ENCODE measurements at places on chromosomes 12 and 14. TPM values are rescaled to one million over a fixed set of nuclear protein-coding genes. Genes with fewer than 3 reads are reported as not detected.

The LALBA gene
- total RNA-seq, result not detected

- H3K27me3 ChIP-seq, result no peaks in the 10 kb centered on the region
- no peak overlapping the region for H3K4me3 ChIP-seq
- DNase-seq, result no peak
Observed at GRCh38 chr14:69861025-69861569, 18.1 kb upstream of the SMOC1 start.

The GALNT16 gene
- total RNA-seq, result 5.2 TPM

- no peak overlapping the region for H3K27ac ChIP-seq
- no peaks in the 10 kb centered on the region for H3K4me1 ChIP-seq
- H3K27me3 ChIP-seq, result no peaks in the 10 kb centered on the region
- no peak overlapping the region for H3K4me3 ChIP-seq
Observed at GRCh38 chr14:97270308-97270707, 473.1 kb downstream of the VRK1 start.

GRCh38 chr12:79597910-79598309, 92.9 kb downstream of the PAWR start:
- no peaks in the 10 kb centered on the region for H3K27me3 ChIP-seq
- no peak for DNase-seq
- no peak overlapping the region for H3K27ac ChIP-seq
- H3K36me3 ChIP-seq, result no peaks in the 10 kb centered on the region
- H3K4me3 ChIP-seq, result no peak overlapping the region

The NINJ2 gene
- 23.8 TPM for total RNA-seq

- H3K4me1 ChIP-seq, result no peaks in the 10 kb centered on the region
- no peaks in the 10 kb centered on the region for H3K27me3 ChIP-seq
- no peak for DNase-seq
Observed at GRCh38 chr14:42929806-42930480, 1323.3 kb downstream of the LRFN5 start.

GRCh38 chr12:6049587-6049986, 74.9 kb downstream of the VWF start:
- no peaks in the 10 kb centered on the region for H3K36me3 ChIP-seq
- H3K4me1 ChIP-seq, result peaks cover 6% of the 10 kb centered on the region
- no peak for DNase-seq
- H3K27me3 ChIP-seq, result no peaks in the 10 kb centered on the region

The OR11H7 gene
- not detected for total RNA-seq

The SLC38A2 gene
- 352 TPM for total RNA-seq

The RFLNA gene
- total RNA-seq, result 1.7 TPM

The OR6C2 gene
- total RNA-seq, result not detected

GRCh38 chr12:132063491-132063890, 80.6 kb downstream of the DDX51 start:
- DNase-seq, result no peak
- H3K4me1 ChIP-seq, result no peaks in the 10 kb centered on the region
- H3K4me3 ChIP-seq, result no peak overlapping the region
- H3K36me3 ChIP-seq, result peaks cover 63% of the 10 kb centered on the region

- no peaks in the 10 kb centered on the region for H3K27me3 ChIP-seq
- H3K4me1 ChIP-seq, result peaks cover 70% of the 10 kb centered on the region
- no peak overlapping the region for H3K4me3 ChIP-seq
- no peak overlapping the region for H3K27ac ChIP-seq
- no peak for DNase-seq
- H3K36me3 ChIP-seq, result no peaks in the 10 kb centered on the region
Observed at GRCh38 chr14:74575507-74575906, 36.5 kb downstream of the LTBP2 start.

The RSRC2 gene
- total RNA-seq, result 93.3 TPM

DNA sequence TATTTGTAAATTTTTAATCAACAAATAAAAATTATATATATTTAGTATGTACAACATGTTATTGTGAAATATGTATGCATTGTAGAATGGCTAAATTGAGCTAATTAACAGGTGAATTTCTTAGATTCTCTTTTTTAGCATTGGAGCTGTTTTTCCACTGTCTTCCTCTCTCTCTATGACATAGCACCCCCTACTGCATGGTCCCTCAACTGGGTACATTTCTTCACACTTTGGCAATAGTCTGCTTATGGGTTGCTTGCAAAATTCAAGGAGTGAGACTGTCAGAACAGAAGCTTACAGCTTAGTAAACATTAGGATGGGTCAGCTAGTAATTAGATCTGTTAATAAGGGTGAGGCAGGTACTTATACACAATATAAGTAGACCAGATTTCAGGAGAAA, 658.5 kb upstream of the MGAT4C start:
- no peaks in the 10 kb centered on the region for H3K36me3 ChIP-seq
- H3K4me1 ChIP-seq, result no peaks in the 10 kb centered on the region
- H3K4me3 ChIP-seq, result no peak overlapping the region

The DNAH10 gene
- not detected for total RNA-seq

GRCh38 chr12:14695715-14696141, 671 bp downstream of the GUCY2C start:
- H3K4me1 ChIP-seq, result no peaks in the 10 kb centered on the region
- no peaks in the 10 kb centered on the region for H3K27me3 ChIP-seq
- no peak for DNase-seq

DNA sequence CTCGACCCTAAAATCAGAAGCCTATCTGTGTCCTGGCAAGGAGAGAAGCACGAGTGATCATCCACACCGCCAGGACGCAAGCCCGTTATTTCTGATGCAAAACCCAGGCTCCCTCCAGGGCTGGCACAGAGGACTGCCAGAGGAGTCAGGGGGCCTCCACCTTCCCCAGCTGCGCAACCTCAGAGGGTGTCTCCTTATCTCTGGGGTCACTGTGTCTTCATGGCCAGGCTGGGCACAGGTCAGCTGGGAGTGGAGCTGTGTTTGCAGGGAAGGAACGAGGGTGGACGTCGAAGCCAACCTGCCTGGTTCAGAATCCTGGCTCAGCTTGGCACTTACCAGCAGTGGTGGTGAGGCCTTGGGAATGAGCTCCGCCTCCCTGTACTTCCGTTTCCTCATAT, 12.0 kb upstream of the SERPINA3 start:
- H3K27ac ChIP-seq, result peak overlapping the region; percentile 83
- H3K27me3 ChIP-seq, result no peaks in the 10 kb centered on the region
- DNase-seq, result no peak
- H3K4me1 ChIP-seq, result peaks cover 53% of the 10 kb centered on the region

DNA sequence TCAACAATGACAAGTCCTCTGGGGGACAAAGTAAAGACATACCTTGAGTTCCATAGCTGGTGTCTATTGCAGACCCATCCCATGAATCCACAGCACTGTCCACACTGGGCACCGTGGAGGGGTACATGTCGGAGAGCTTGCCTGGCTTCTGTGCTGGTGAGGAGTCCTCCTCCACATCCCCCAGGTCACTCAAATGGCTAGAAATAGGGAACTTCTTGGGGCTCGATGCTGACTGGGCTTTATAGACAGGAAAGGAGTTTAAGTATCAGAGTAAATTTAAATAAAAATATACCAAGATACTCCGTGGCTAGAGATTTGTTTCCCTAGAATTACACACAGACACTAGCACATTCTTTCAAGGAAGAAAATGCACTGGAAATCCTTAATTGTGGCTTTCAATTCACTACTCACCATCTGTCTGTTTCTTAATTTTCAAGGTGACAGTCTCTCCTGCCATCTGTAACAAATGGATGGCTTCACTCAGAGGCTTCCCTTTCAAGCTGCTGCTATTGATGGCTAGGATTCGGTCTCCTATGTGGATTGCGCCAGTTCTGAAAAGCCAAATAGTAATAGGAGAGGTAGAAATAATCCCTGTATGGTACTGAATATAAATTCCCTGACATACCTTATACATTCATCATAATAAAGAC, 90.1 kb downstream of the HELB start:
- no peaks in the 10 kb centered on the region for H3K4me1 ChIP-seq
- H3K36me3 ChIP-seq, result no peaks in the 10 kb centered on the region
- H3K27me3 ChIP-seq, result no peaks in the 10 kb centered on the region
- no peak overlapping the region for H3K27ac ChIP-seq
- DNase-seq, result no peak
- no peak overlapping the region for H3K4me3 ChIP-seq

DNA sequence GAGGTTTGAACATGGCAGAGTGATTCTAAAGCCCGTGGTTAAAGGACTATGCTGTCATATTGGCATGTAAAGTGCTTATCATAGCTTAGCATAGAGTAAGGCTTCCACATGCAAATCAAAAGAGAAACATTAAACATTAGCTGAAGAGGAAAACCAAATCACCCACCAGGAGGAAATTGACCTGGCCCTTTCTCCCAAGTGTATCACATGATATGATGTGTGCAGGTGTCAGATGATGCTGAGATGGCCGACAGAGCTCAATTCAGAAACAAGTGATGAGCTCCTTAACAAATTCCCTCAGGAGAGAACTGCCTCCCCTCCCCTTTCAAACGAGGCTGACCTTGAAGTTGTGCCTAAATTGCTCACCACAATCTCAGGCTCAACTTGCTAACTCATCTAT, 217.1 kb upstream of the BTG1 start:
- H3K4me3 ChIP-seq, result no peak overlapping the region
- H3K36me3 ChIP-seq, result no peaks in the 10 kb centered on the region
- H3K27ac ChIP-seq, result peak overlapping the region; percentile 19
- H3K27me3 ChIP-seq, result no peaks in the 10 kb centered on the region
- peaks cover 19% of the 10 kb centered on the region for H3K4me1 ChIP-seq
- no peak for DNase-seq

DNA sequence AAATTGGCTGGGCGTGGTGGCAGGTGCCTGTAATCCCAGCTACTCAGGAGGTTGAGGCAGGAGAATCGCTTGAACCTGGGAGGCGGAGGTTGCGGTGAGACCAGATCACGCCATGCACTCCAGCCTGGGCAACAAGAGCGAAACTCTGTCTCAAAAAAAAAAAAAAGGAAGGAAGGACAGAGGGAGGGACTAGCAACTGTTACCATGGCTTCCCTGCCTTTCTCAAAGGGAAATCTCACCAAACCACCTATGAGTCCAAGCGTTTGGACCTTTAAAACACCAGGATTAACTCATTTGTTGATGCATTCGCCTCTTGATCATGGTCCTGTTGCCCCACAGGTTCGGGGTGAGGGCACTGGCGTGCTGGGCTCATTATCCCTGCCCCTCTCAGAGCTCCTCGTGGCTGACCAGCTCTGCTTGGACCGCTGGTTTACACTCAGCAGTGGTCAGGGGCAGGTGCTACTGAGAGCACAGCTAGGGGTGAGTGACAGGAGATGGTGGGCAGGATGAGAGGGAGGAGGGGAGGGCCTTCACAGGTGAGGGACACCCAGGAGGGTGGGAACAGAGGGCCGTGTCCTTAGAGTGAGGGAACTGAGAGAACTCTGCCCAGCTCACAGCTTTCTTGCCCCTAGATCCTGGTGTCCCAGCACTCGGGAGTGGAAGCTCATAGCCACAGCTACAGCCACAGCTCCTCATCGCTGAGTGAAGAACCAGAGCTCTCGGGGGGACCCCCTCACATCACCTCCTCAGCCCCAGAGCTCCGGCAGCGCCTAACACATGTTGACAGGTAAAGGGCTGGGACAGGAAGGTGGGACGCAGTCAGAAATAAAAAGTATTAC, 10.2 kb upstream of the MYL6B start:
- peak overlapping the region; percentile 48 for H3K27ac ChIP-seq
- H3K4me1 ChIP-seq, result peaks cover 19% of the 10 kb centered on the region
- peaks cover 2% of the 10 kb centered on the region for H3K36me3 ChIP-seq
- no peaks in the 10 kb centered on the region for H3K27me3 ChIP-seq

The OAS3 gene
- 20.1 TPM for total RNA-seq

GRCh38 chr14:102187044-102187443, 47.3 kb downstream of the WDR20 start:
- no peak for DNase-seq
- H3K27me3 ChIP-seq, result no peaks in the 10 kb centered on the region
- peak overlapping the region; percentile 46 for H3K27ac ChIP-seq
- H3K36me3 ChIP-seq, result no peaks in the 10 kb centered on the region

GRCh38 chr12:91492648-91493047, 310.0 kb upstream of the DCN start:
- no peak for DNase-seq
- H3K36me3 ChIP-seq, result no peaks in the 10 kb centered on the region
- no peak overlapping the region for H3K27ac ChIP-seq
- H3K4me1 ChIP-seq, result no peaks in the 10 kb centered on the region
- H3K27me3 ChIP-seq, result no peaks in the 10 kb centered on the region
